ENCODE measurements at places on chromosomes 12 and 14.

DNA sequence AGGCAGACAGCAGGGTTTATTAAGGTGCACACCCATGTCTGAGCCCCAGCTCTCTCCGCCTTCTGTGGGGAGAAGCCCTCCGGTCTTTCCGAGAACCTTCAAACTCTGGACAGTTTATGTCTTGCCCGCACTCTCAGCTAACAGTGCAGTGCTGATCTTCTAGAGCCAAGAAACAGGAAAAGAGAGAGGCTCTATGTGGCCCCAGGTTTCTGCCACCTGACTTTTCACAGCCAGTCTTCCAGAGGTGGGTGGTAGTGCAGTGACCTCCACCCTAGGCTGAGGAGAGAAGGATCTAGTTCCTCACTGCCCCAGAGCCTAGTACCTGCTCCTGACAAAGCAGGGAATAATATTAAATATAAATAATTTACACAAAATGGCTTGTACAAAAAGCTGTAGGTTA is 4.0 kb upstream of the SLC22A17 start:
- no peak for DNase-seq

- no peak for DNase-seq
These were observed 77.3 kb downstream of the SNAPC1 start for GRCh38 chr14:61839507-61839906.

DNA sequence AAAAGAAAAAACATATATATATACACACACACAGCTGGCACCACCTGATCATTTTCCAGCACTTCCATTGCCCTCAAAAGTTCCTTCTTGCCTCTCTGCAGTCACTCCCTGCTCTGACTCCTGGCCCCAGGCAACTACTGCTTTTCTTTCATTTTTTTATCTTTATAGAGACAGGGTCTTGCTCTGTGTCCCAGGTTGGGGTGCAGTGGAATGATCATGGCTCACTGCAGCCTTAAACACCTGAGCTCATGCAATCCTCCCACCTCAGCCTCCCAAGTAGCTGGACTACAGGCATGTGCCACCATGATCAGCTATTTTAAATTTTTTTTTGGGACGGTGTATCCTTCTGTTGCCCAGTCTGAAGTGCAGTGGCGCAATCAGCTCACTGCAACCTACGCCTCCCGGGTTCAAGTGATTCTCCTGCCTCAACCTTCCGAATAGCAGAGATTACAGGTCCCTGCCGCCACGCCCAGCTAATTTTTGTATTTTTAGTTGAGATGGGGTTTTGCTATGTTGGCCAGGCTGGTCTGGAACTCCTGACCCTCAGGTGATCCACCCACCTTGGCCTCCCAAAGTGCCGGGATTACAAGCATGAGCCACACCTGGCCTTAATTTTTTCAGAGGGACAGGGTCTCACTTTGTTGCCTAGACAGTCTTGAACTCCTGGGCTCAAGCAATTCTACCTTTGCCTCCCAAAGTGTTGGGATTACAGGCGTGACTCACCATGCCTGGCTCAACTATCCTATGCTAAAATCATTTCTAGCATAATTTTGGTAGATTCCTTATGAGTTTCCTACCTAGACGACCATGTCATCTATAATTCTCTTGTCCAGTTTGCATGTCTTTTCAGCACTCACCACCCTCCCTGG is 7.8 kb downstream of the HSP90AA1 start:
- no peak for DNase-seq

DNA sequence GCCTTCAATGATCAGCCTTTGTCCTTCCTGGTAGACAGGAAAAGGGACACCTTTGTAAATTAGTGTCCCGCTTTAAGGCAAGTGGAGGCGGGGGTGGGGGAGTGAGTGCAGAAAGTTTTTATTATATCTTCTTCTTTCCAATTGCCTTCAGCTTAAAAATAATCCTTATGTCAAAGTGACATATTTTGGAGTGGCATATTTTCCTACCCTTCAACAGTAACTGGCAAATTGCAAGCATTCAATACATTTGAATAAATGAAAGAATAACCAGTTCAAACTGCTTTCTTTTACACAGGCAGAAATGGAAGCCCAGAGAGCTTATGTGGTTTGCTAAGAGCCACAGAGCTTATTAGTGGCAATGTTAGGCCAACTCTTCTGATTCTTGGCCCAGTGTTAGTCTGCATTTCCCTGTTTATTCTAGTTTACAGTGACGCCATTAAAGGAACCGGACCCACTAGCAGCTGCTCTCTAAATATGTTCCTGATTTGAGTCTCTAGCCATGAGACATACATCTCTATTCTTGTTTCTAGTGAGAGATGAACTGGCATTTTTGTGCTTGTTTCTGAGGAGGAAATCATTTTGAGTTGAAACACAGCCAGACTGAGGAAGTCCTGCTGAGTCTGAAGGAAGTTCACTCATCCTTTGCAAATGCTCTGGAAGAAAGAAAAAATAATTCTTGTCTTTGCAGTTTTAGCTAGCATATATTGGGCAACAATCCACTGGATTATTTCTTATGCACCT is 468.7 kb downstream of the NOVA1 start:
- DNase-seq = no peak

- no peak for DNase-seq
These were observed 85.4 kb upstream of the SOX5 start for GRCh38 chr12:24034894-24035293.

- no peak for DNase-seq
These were observed 199.7 kb downstream of the SPTSSA start for GRCh38 chr14:34262127-34262910.
